ENCODE measurements at places on chromosomes 5 and 9.

DNA sequence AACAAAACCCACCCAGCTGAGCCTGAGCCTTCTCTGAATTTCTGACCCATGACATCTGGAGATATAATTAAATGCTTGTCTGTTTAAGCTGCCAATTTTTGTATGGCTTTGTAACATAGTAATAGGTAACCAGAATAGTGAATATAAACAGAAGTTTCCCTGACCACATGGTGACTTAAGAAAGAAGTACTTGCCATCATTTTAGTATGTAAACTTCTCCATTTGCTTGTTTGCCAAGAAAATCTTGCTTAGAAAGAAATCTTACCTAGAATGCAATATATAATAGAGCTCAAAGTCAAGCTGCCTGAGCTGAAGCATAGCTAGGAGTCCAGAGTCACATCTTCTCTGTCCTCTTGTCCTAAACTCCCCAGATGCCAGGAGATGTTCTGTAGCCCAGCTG lies 117.0 kb downstream of the PCSK1 start:
- DNase-seq = no peak

DNA sequence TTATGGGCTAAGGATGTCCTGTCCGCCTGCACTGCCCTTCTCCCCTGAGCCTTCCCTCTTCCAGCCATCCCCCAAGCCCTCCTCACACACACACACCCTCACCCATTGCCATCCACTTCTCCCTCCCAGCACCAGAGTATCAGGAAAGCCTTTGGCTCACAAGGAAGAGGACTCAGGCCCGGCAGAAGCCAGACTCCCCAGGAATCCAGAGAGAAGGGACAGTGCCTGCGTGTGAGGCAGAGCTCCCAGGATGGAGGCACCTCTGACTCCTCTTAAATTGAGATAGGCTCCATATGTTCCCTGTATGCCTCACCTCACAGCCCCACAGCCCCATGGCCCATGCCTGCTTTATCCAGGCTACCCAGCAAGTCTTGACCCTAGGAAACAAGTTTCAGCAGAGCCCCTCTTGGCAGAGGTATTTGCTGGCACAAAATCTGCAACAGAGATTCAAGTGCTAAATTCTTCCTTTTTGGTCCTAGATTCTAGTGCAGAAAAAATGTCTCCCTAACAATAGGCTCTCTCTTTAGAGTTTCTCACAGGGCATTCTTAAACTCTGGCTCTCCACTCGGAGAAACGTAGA lies 761 bp downstream of the IL17B start:
- DNase-seq = no peak

- DNase-seq = no peak
Observed at GRCh38 chr5:131630208-131630962, 4.6 kb downstream of the RAPGEF6 start.

DNA sequence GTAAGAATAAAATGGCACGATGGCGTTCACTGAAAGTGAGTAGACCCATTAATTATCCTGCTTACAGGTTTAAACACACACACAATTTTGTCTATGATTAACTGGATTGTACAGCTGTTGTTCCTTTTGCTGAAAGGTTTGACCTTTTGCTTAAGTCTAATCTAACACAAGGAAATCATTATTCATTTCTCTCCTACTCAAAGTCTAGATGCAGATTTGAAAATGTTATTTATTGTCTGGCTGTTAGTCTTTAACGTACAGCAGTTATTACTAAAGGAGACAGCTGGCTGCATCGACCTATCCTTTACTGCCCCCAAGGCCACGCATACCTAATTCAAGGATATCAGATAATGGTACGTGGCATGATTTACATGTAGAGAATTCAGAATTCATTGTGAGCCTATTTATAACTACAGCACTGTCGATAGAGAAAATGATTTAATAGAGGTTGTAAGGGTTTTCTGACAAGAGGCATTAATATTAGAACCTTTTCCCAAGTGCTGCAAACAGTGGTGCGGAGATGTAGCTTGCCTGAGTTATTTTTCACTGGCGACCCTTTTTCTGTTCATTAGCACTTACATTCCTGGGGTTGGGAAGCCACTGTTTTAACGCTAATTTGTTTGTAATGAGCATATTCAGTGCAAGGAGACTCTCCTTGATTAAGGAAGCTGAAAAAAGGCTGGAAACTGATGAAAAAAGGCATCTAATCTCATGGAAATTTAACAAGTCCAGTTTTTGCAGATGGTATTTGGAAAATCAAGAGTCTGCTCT lies 368.4 kb upstream of the GRAMD2B start:
- no peak for DNase-seq

Data from activated effector memory CD4-positive, alpha-beta T cell treated with Interleukin-2 at 50 U/mL for 16 hours (primary cell).